EL (cell line): ENCODE measurements at places on chromosomes 12 and 14.
A peak's percentile ranks its signal among the peaks of the same experiment; 100 is the strongest.

- DNase-seq, result no peak
Measured at GRCh38 chr14:49366416-49366815, 219.8 kb downstream of the RPS29 start.

- DNase-seq, result peak; percentile 75
Measured at GRCh38 chr12:26523708-26524150, 309.3 kb downstream of the ITPR2 start.

DNA sequence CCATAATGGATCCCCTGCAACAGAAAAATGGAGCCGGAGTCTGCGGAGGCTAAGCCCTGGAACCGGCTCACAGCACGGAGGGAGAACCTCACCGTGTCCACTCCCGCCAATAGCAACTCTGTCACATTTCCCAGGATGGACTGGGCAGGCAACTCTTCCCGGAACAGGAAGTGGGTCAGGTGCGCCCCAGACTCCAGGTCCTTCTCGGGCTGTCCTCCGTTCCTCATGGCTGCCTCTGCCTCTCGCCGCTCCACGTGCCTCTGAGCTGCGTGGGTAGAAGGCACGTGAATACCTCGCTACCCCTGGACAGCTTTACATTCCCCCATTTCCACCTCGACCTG is 2.2 kb downstream of the CYP27B1 start:
- DNase-seq, result no peak

DNA sequence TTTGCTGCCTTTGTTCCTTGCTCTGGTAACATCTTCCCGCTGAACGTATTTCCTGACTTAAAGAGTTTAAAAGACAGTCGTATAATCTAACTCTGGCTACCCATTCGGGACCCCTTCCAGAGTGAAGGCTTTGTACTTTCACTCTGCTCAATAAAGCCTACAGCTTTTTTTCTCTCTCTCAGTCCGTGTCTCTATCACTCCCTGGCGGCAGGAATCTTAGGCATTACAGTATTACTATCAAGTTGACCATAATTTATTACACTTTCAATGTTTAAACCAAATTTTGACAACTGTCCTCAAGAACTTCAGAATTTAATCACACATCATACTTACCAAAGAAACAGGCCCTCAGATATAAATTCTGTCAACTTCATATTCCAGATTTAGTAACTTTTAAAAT is 967.9 kb downstream of the FSCB start:
- no peak for DNase-seq

DNA sequence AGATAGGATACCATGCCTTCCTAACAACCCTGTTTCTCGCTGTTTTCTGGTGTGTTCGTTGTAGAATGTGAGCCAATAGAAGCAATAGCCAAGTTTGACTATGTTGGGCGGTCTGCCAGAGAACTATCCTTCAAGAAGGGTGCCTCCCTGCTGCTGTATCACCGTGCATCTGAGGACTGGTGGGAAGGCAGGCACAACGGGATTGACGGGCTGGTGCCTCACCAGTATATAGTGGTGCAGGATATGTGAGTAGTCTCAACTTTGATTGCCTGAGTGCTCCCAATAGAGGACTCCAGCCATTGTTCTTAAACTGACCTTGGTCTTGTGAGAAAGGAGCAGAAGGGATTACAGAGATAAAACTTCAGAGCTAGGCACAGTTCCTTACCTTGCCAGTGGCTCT is 96.2 kb downstream of the KICS2 start:
- DNase-seq, result no peak

DNA sequence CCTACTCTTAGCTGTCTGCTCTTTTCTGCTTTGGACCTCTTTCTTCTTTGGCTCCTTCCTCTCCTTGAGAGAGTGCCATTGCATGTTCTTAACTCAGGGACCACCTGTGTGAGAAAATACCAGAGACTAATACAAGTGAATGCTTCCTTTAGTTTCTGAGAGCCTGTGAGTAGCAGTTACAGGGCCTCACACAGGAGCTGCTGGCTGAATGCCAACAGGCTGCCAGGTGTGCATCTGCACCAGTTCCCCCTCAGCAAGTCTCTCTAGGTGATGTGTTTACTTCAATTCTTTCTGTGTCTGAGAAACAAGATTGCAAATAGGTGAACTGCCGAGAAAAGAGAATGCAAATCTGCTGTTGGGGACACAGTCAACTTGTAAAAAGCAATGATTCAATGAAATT is 108.2 kb downstream of the STXBP6 start:
- DNase-seq, result no peak

DNA sequence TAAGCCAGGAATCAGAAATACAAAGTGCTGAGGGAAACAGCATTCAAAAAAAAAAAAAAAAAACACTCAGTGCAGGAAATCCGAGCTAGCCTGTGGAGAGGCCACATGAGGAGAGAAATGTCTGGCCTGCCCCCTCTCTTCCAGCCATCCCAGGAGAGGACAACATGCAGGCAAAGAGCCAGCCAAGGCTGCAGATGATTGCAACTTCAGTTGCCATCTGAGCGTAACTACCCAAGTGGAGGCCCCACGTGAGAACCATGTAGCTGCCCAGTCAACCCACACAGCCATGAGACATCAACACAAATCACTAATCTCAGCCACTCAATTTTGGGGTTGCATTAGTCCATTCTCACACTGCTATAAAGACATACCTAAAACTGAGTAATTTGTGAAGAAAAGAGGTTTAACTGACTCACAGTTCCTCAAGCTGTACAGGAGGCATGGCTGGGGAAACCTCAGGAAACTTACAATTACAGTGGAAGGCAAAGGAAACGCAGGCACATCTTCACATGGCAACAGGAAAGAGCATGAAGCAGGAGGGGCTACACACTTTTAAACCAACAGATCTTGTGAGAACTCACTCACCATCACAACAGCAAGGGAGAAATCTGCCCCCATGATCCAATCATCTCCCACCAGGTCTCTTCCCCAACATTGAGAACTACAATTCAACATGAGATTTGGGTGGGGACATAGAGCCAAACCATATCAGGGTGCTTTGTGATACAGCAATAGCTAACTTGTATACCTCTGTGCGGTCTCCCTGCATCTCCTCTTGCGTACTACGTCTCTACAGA is 161.1 kb downstream of the PIWIL1 start:
- DNase-seq, result no peak

DNA sequence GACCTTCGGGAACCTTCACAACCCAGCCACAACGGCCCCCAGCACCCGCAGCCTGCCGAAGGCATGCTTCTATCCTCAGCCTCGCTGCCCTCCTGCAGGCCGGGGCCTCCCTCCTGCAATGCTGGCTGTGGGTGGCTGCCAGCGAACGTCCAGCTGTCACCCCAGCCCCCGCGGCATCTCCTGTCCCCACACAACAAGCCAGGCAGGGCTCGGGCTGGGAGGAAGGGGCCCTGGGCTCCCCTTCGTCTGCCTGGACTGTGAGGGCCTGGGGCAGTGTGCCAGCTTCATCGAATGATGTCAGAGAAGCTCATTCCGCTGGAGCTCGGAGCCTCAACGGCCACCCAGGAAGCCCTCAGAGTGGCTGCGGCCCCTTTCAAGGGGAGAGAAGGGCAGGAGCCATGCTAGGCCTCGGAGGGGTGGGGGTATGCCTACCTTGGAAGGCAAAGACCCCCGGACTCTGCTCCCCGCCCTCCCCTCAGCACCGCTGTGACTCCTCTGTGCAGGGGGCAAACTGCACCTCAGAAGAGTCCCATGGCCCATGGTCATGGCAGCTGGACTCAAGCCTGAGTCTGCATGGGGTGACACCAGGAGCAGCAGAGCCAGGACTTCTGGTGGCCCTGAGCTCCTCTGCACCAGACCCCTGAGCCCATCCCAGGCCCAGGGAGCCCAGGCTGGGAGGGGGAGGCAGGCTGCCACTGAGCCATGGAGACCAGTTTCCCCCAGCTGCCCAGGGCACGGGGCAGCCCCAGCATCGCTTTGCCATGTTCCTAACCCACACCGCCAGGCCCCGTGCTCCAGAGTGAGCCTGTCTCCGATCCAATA is 24.7 kb upstream of the C14orf180 start:
- DNase-seq, result no peak

- DNase-seq, result no peak
Measured at GRCh38 chr14:74155749-74156148, 71.0 kb downstream of the LIN52 start.

DNA sequence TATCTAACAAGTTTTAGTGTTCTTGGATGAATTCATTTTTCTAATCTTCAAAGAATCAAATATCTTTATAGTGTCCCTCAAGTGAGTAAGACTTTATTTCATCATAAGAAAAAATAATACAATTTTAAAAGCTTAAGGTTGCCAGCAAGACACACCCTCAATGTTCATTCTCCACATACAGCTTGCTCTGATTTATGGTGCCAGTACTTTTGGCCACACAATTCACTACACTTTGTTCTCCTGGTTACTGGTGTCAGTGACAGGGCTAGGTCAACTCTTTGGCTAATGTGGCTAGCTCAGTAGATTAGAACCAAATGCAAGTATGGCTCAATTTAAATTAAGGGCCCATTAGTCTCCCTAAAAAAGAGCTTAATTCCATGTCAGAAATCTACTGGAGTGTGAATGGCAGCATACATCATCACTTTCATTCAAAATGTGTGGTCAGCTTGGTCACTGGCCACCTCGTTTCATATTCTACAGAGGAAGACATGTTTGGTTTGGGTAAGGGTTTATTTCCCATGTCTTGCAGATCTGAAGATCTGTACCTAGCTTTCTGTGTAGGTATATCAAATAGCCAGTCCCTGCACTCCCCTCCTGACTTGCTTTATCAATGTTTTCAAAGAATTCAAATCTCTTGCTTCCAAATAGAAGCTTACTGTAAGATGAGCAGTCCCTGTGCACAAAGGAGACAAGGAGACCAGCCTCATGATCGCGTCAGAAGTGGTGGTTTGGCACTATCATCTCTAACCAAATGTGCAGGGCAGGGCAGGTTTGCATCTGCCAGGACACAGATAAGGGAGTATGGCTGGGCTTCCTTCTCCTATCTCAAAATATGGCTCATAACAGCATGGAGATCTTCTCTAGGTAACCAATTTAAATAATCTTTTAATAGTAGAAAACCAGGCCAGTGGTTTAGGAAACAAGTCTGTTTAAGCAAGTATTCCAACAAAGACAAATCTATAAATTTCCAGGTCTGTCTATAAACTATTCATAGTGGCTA is 31.3 kb downstream of the HECTD4 start:
- DNase-seq, result no peak

DNA sequence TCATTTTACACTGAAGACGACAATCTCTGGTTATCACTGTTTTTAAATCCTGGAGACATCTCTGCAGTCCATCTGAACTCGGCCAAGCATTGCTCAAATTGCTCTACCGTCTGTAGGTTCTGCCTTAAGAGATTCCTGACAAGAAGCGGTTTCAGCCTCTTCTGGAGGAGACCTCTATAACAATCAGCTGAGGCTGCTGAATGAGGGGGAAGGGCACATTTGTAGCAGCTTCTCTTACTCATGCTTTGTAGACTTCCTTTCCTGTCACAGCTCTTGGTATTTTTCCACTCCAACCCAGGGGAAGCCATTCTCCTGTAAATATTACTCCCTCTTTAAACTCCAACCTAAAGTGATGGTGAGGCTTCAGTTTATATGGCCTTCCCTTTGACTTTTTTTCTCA is 3.0 kb downstream of the ARG2 start:
- peak; percentile 83 for DNase-seq

DNA sequence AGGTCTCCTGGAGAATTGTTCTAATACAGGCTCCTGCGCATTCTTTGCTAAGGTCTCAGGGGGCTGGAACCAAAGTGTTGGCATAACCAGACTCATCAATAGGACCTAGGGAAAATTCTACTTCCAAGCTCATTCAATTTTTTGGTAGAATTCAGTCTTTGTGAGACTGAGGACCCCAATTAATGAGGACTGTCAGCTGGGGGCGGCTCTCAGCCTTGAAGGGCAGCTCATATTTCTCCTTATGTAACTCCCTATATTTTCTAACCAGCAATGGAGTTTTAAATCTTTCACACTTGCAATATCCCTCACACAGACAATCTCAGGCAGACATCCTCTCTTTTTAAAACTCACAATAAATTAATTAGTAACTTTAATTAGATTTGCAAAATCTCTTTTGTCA is 476.4 kb upstream of the LRFN5 start:
- no peak for DNase-seq

DNA sequence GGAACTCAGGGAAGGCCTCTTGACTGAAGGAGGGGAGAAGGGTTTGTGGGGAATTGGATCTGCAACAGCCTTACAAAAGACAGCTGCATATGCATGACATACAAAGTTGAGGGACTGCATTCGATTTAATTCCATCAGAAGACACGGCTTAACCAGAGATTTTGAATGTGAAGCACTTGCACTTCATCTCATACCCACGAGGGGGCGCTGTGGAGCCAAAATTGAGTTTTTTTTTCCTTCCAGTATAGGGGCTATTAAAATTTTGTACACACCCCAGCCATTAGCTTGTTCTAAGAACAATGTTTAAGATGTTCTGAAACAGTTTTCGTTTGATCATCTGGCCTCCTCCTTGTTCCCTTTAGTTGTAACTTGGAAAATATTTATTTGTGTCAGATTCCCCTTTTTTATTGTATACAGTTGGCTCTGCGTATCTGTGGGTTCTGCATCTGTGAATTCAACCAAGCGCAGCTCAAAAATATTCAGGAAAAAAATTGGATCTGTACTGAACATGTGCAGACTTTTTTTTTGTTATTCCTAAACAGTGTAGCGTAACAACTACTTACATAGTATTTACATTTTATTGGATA is 1.6 kb downstream of the SUDS3 start:
- peak; percentile 69 for DNase-seq

DNA sequence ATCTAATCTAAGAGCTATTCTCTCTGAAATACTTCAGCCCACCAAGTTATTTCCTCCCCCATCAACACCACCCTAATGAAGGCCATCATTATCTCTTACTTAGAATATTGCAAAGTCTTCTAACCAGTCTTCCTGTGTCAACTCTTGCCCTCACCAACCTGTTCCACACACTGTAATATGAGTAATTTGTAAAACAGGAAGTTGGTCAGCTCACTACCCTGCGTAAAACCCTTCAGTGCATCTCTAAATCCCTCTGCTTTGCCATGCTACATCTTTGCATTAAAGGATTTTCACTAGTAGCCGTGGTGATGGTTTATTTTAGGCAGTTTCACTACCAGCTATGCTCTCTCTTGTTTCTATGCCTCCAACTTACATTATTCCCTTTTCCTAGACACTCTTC is 70.0 kb downstream of the KIF21A start:
- peak; percentile 6 for DNase-seq

DNA sequence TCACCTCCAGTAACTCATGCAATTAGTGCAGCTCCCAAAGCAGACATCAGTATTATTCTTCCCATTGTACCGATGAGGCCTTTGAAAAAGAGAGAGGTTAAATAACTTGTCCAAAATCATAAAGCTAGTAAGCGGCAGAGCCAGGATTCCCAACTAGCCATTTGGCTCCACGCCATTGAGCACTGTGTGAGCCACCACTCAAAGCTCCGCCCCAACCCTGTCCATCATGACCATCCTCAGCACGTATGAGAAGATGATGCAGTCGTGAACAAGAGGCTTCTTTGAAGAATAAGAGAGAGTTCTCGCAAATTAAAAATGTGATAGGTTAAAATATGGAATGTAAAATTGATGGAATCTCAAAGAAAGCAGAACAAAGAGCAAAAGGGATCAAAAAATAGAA is 14.6 kb downstream of the CLMN start:
- DNase-seq, result no peak

- DNase-seq, result peak; percentile 83
Measured at GRCh38 chr12:93002293-93003054, 73.4 kb upstream of the EEA1 start.
